ENCODE measurements at places on chromosomes 2 and 18. TPM values are rescaled to one million over a fixed set of nuclear protein-coding genes. Genes with fewer than 3 reads are reported as not detected.

The CCDC68 gene
- total RNA-seq: 0.57 TPM

The NXPH2 gene
- not detected for total RNA-seq

DNA sequence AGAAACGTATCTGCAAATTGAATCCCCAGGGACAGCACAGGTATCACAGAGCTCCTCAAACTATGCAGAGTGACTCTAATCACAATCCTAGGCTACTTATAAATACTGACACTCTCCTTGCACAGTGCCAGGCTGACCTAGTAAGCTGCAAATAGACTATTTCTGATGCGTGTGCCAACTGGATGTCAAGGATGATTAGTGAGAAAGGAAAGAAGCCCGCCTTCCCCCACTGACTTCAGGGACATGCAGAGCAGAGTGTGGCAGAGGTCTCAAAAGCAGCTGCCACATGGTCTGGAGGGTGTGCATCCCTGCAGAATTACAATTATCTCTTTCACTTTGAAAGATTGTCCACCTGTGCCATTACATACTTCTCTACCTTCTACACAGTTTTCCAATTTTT, 235.6 kb downstream of the CPS1 start:
- H3K4me1 ChIP-seq: no peaks in the 10 kb centered on the region
- H3K4me3 ChIP-seq: no peak overlapping the region
- no peaks in the 10 kb centered on the region for H3K27me3 ChIP-seq
- H3K27ac ChIP-seq: no peak overlapping the region
- no peaks in the 10 kb centered on the region for H3K36me3 ChIP-seq

DNA sequence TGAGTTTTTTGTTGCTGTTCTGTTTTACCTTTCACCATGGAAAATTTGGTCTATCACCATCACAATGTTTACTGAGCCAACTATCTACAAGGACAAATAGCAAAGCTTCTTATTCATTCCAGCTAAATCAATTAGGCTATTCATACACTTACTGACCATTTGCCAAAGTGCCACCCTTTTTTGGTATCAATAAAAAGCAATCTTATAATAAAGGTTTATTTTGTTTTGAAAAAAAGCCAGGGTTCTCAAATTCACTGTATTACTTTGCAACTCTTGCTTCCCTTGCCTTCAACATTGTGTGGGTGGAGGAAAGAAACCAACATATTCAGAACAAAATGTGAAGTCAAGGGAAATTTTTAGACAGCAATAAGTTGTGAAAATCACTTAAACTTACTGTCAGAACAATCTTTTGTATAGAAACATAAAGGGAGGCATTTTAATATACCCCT, 15.3 kb downstream of the PELI1 start:
- DNase-seq: no peak
- no peaks in the 10 kb centered on the region for H3K36me3 ChIP-seq
- peaks cover 44% of the 10 kb centered on the region for H3K4me1 ChIP-seq

GRCh38 chr2:235669983-235670962, 176.4 kb downstream of the AGAP1 start:
- peaks cover 28% of the 10 kb centered on the region for H3K4me1 ChIP-seq
- peak; percentile 51 for DNase-seq
- no peak overlapping the region for H3K27ac ChIP-seq
- no peak overlapping the region for H3K4me3 ChIP-seq

DNA sequence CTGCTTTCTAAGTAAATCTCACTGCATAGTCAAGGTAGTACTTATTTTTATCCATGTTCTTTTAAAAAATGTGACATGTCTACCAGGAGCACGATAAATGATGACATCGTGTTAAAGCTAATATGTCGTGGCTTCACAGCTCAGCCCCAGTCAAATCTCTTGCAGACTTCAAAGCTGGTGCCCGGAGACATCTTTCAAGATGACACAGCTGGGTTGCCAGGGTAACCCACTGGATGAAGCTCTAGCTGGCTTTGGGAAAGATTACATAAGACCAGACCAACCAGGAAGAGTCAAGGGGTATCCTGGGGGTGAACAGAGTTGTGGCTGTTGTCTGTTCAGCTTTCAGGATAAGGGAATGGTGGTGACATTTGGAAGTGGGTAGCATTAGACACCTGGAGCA, 67.8 kb downstream of the VSNL1 start:
- no peak for DNase-seq
- no peak overlapping the region for H3K4me3 ChIP-seq
- H3K27me3 ChIP-seq: peaks cover 5% of the 10 kb centered on the region
- H3K4me1 ChIP-seq: no peaks in the 10 kb centered on the region

DNA sequence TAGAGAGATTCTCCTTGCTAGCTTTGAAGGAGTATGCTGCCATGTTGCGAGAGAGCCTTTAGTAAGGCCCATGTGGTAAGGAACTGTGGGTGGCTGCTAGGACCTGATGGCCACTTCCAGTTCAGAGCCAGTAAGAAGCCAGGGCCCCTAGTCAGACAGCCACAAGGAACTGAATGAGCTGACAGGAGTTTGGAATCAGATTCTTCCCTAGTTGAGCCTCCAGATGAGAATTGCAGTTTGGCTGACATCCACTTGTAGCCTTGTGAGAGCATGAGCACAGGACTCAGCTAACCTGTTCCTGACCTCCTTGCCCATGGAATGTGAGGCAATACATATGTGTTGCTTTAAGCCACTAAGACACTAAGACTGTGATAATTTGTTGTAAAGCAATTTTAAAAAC, 1.2 kb upstream of the WDR7 start:
- DNase-seq: no peak
- no peak overlapping the region for H3K4me3 ChIP-seq
- 0 out of 2 replicates have a peak, but pooled peaks cover 4% of the 10 kb centered on the region for H3K36me3 ChIP-seq
- peaks cover 29% of the 10 kb centered on the region for H3K4me1 ChIP-seq
- no peak overlapping the region for H3K27ac ChIP-seq

The IL36A gene
- not detected for total RNA-seq
